ENCODE measurements at places on chromosomes 7 and 10.

DNA sequence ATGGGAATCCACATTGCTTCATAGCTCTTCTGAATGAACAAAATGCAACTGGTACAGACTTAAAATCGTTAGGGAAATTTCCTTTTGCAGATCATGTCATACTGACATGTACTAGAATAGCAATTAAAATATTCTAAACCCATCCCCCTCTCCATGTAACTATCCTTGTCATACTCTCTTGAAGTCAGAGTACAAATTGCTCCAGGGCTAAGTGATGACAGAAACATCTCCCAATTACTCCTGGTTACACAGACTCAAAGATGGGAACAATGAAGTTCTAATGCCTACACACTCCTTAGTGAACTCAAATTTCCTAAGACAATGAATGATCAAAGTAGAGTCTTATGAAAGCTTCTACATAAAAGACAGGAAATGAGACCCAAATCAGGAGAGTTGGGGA is 87.2 kb downstream of the PDE1C start:
- DNase-seq = no peak

GRCh38 chr10:22713853-22714478 is 412 bp downstream of the PIP4K2A start:
- no peak for DNase-seq

DNA sequence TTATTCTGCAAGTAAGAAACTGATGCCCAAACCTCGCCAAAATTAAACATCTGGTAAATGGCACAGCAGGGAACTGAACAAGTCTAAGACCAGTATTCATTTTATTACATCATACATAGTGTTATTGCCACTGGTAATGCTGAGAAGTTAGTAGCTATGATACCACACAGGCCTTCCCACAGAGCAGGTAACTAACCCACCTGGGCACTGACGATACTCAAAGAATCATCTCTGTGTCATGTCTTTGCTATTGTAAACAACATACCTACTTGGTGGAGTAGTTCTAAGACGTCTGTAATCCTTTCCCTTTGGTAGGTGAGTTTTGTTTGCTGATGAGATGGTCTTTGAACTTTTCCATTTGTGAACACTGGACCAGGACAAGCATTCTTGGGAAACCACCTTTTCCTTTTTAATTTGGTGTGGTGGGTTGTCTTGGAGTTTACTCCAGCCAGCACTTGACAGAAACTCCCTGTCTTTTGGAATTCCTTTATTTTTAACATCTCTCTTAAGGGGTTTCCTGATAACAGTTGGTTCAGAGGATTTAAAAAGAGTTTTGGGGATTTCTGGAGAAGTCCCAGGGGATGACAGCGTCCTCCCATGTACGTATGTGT is 40.9 kb downstream of the PDSS1 start:
- no peak for DNase-seq

DNA sequence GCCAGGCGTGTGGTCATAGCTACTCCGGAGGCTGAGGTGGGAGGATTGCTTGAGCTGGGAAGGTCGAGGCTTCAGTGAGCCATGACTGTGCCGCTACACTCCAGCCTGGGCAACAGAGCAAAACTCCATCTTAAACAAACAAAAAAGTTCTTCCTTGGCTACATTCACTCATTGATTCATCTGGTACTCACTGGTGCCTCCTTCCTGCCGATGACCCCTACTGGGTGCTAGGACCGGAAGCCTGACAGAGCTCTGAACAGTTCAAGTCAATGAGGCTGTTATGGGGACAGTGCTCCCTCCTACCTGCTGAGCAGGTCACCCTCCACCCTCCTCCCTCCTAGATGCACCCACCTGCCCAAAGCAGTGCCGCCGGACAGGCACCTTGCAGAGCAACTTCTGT is 4.9 kb downstream of the PCOLCE start:
- no peak for DNase-seq

DNA sequence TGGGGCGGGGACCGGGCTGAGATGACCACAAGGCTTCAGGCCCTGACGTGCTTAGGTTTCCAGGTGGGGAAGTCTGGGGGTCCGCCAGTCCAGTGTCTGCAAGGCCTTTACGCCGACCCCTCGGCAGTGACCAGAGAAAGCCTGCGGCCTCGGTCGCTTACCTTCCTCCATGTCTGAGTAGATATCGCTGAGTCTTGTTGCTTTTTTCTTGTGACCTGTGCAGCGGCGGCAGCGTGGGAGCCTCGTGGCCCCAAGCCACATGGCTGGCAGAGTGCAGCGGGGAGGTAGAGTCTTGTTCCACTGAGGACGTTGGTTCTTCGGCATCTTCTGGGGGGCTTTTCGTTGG is 329 bp downstream of the NOLC1 start:
- DNase-seq = no peak

- DNase-seq = no peak
Observed at GRCh38 chr7:118948508-118948907, 724.0 kb downstream of the ANKRD7 start.

Measured in NCI-H2081 treated with DMSO at 0.1 percent for 48 hours (cell line).